ENCODE measurements at places on chromosomes 3 and 15.

GRCh38 chr3:5569152-5569551, 381.6 kb downstream of the EDEM1 start:
- no peak for DNase-seq

DNA sequence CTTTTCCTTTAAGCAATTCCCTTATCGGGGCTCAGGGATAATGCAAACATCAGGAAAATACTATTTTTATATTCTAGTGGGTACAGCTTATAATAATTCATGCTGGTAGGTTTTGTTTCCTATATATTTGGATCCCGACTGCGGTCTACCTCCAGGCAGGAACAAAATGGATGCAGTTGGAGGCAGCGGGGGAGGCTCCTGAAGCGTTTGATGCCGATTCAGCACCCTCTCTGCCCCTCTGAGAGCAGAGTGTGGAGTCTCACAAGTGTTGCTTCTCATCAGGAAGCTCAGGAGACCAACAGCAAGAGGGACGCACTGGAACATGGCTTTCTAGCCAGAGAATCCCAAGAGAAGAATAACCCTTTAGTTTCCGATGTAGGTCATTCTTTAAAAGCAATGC, 104.9 kb downstream of the RORA start:
- no peak for DNase-seq

- DNase-seq, result no peak
Measured at GRCh38 chr3:113985541-113985940, 37.7 kb downstream of the ZDHHC23 start.

DNA sequence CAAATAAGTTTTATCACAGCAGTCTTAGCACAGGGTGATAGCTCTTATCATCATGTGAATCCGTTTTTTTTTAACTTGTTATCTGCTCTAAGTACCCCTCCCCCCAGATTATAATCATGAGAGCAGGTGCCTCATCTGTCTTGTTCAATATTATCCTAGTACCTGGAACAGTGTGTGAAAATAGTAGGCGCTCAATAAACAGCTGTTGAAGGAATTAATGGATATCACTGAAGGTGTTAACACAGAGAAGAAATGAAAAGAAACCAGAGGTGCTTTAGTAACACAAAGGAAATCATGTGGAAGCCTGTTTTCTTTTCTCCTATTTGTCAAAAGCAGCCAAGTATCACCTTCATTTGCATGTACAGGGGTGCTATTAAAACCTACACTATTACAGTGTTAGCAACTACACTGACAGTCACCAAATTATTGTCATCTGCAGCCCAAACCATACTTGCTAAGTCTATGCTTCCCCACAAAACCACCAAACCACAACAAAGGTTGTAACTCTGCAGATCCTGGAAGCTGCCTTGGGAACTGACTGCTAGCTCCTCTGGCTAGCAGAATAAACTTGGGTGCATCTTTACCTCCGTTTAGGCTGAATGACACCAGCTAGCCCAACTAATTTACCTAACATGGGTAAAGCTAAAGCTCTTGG, 2.9 kb downstream of the XPC start:
- DNase-seq, result no peak

DNA sequence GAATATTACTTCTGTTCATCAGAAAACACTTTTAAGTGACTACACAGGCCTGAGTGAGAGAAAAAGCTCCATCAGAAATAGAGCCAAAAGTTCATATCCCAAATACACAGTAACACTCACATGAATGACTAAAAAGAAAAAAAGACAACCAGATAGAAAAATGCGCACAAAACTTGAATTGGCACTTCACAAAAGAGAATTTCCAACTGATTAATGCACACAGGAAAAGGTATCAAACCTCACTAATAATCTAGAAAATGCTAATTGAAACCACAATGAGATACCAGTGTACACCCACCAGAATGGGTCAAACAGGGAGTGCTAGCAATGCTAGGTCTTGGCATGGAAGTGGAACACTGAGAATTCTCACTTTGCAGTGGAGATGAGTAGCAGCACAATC, 78.6 kb downstream of the HERC2 start:
- no peak for DNase-seq

DNA sequence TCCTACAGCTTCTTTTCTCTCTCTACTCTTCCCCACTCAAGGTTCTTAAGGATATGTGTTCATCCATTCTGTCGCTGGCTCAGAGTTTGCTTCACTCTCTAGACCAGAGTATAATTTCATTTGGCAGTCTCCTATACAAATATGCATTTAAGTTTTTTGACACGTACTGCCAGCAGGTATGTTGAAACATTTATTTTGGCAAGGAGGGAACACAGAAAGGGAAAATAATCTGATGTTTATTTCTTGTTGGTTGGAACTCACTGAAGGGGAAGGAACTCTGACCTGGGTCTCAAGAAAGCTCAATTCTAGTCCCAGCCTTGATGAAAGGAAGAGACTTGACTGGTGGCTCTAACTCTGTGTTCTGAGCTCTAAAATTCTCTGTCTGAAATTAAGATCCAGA, 21.6 kb downstream of the FANCD2 start:
- DNase-seq, result no peak

DNA sequence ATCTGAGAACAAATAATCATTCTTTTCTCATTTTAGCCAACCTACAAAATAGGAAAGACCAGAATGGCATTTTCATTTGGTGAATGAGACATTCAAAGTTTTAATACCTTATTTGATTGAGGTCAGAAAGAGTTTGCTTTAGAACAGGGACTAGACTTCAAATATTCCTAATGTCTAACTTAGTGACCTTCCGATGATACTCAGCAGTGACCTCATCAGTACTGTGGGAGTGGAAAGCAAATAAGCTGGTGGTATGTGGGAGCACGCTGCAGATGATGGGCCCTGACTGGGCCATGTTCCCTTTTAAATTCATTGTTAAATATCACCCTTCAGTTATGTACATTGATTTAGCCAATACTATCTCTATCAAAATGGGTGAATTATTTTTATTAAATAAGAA, 223.3 kb downstream of the P3H2 start:
- DNase-seq, result no peak

Measured in stimulated activated CD8-positive, alpha-beta memory T cell treated with anti-CD3 and anti-CD28 coated beads, Interleukin-4, amount 100 ng/mL, for 4 hours (primary cell).